ENCODE measurements at places on chromosomes 5 and 9. TPM values are rescaled to one million over a fixed set of nuclear protein-coding genes. Genes with fewer than 3 reads are reported as not detected.

DNA sequence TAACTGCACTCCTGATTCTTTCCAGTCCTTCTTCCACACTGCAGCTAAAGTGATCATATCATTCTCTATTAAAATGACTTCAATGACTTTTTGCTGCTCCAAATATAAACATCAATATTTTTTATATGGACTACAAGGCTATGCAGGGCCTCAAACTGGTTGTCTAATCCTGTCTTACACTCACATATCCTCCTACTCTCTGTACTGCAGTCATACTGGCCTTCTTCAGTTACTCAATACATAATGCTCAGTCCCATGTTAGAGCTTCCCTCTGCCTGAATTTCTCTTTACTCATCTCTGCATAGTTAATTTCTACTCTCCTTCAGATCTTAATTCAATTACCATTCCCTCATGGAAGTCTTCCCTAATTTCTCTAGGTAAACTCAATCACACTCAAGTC, 3.4 kb downstream of the MEIKIN start:
- DNase-seq, result no peak
- H3K36me3 ChIP-seq, result no peaks in the 10 kb centered on the region
- H3K27me3 ChIP-seq, result no peaks in the 10 kb centered on the region
- no peaks in the 10 kb centered on the region for H3K4me1 ChIP-seq
- H3K27ac ChIP-seq, result no peak overlapping the region

GRCh38 chr5:55364537-55365055, 56.8 kb downstream of the MTREX start:
- H3K36me3 ChIP-seq, result peaks cover 41% of the 10 kb centered on the region
- no peak for DNase-seq
- H3K27me3 ChIP-seq, result no peaks in the 10 kb centered on the region
- no peak overlapping the region for H3K27ac ChIP-seq
- H3K4me1 ChIP-seq, result no peaks in the 10 kb centered on the region

- H3K27ac ChIP-seq, result peak overlapping the region; percentile 93
- peaks cover 14% of the 10 kb centered on the region for H3K27me3 ChIP-seq
- H3K36me3 ChIP-seq, result peaks cover 36% of the 10 kb centered on the region
Measured at GRCh38 chr9:137042751-137043727, 2.9 kb downstream of the NPDC1 start.

- H3K4me3 ChIP-seq, result no peak overlapping the region
- H3K27ac ChIP-seq, result no peak overlapping the region
- DNase-seq, result no peak
- H3K27me3 ChIP-seq, result no peaks in the 10 kb centered on the region
- H3K4me1 ChIP-seq, result no peaks in the 10 kb centered on the region
- H3K36me3 ChIP-seq, result peaks cover 97% of the 10 kb centered on the region
Measured at GRCh38 chr5:79984363-79984762, 6.7 kb downstream of the MTX3 start.

- peaks cover 10% of the 10 kb centered on the region for H3K4me1 ChIP-seq
- H3K4me3 ChIP-seq, result no peak overlapping the region
- H3K36me3 ChIP-seq, result no peaks in the 10 kb centered on the region
- H3K27me3 ChIP-seq, result no peaks in the 10 kb centered on the region
- DNase-seq, result no peak
Measured at GRCh38 chr9:93155716-93156474, 21.8 kb upstream of the NINJ1 start.

DNA sequence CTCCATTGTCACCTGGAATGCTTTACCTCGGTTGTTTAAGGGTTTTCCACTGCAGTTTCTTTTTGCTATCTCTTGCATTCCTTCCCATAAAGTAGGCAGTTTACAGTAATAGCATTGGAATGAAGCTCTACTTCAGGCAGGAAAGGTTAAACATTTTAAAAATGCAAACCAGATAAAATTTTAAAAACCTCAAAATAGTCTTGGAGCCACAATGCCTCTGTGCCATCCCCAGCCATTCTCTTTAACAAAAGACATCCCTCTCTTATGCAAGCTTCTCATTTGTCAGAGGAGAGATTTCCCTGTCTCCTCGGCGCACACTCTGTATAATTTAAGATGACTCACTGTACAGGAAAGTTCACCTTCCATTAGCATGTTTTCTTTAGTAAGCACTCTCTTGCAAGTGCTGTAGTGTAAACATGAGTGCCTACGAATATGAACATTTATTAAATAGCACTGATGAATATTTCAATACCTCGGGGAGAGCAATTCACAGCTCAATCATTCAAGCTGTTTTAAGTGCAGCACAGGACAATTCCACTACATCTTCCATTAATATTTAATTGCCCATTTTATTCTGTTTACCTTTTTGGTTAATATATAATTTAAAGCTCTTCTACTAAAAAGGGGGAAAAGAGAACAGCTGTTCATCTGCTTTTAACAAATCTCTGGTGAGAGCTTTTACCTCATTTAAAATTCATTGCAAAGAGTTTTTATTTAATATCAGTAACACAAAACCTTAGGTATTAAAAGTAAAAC, 343.6 kb downstream of the SPATA31D1 start:
- no peak overlapping the region for H3K27ac ChIP-seq
- H3K4me1 ChIP-seq, result no peaks in the 10 kb centered on the region
- no peak overlapping the region for H3K4me3 ChIP-seq
- DNase-seq, result no peak

GRCh38 chr5:133642153-133642722, 29.9 kb upstream of the FSTL4 start:
- no peak for DNase-seq
- H3K27me3 ChIP-seq, result peaks cover 73% of the 10 kb centered on the region
- H3K27ac ChIP-seq, result no peak overlapping the region
- H3K36me3 ChIP-seq, result no peaks in the 10 kb centered on the region

DNA sequence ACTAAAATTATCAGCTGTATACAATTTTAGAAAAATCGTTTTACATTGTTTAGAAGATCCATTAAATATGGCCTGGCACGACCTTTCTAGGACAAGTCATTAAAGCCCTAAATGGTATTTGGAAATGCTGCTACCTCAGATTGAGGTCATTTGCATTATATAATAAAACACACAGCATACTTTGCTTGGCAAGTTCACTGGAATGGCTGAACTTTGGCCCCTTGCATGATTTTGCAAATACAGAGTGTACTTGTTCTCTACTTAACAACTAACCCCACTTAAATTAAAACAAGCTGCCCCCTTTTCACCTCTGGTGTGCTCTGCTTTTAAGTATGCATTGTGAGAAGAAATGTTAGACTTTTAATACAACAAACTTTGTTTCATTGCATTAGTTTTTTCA, 860.1 kb downstream of the PTPRD start:
- H3K4me1 ChIP-seq, result no peaks in the 10 kb centered on the region
- no peak overlapping the region for H3K27ac ChIP-seq
- H3K4me3 ChIP-seq, result no peak overlapping the region
- H3K36me3 ChIP-seq, result no peaks in the 10 kb centered on the region
- no peak for DNase-seq

GRCh38 chr5:124373883-124374282, 372.6 kb downstream of the ZNF608 start:
- no peaks in the 10 kb centered on the region for H3K27me3 ChIP-seq
- no peak overlapping the region for H3K4me3 ChIP-seq
- H3K4me1 ChIP-seq, result peaks cover 22% of the 10 kb centered on the region

DNA sequence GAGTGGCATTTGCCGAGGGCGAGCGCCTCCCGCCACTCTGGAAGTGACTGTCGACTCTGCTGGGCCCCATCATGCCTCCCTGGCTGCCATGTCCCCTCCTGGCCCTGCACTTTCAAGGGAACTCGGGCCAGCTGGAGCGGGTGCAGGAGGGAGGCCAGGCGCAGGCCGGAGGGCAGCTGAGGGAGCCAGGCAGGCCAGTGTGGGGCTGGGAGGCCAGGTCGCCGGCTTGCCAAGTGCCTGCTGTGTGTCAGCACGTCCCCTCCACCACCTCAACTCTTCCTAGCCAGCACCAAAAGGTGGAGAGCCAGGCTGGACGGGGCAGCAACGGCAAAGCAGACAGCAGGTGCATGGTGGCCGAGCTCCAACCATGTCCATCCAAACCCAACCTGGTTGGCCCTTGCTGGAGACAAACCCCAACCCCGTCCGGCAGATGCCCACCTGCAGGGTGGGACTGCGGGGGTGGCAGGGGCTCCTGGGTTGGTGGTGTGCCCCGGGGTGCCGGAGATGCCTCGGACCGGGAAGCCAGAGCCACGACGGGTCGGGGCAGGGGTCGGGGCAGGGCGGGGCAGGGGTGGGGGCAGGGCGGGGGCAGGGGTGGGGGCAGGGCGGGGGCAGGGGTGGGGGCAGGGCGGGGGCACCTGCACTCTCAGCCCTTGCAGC, 36.5 kb upstream of the EGFL7 start:
- no peak overlapping the region for H3K4me3 ChIP-seq
- peak overlapping the region; percentile 77 for H3K27ac ChIP-seq
- H3K4me1 ChIP-seq, result peaks cover 58% of the 10 kb centered on the region
- H3K27me3 ChIP-seq, result no peaks in the 10 kb centered on the region

DNA sequence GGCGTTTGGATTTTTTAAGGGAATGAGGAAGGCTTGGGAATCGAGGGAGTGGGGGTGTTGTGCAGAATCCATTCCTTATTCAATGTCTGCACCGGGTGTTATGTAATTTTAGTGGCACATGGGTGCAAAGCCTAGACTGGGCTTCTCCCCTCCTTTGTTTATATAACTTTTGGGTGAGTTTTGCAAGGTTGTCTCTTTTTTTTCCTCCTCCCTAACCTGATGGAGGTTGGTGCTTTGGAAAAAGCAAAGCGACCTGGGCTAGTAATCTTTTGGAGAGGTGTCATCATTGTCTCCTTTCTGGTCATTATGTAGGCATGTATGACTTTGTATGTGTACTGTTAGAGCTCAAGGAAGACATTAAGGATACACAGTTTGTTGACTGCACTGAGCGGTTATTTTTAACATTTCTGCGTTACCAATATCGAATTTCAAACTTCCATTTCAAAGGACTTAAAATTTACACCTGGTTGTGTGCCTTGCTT, 3.1 kb downstream of the SMARCA2 start:
- no peak for DNase-seq
- H3K4me1 ChIP-seq, result peaks cover 93% of the 10 kb centered on the region
- H3K4me3 ChIP-seq, result peak overlapping the region; percentile 97
- no peaks in the 10 kb centered on the region for H3K36me3 ChIP-seq
- H3K27me3 ChIP-seq, result no peaks in the 10 kb centered on the region

- H3K27me3 ChIP-seq, result peaks cover 17% of the 10 kb centered on the region
- no peak for DNase-seq
- no peak overlapping the region for H3K27ac ChIP-seq
- H3K36me3 ChIP-seq, result no peaks in the 10 kb centered on the region
- no peak overlapping the region for H3K4me3 ChIP-seq
Measured at GRCh38 chr5:160001457-160001856, 7.5 kb upstream of the TTC1 start.

DNA sequence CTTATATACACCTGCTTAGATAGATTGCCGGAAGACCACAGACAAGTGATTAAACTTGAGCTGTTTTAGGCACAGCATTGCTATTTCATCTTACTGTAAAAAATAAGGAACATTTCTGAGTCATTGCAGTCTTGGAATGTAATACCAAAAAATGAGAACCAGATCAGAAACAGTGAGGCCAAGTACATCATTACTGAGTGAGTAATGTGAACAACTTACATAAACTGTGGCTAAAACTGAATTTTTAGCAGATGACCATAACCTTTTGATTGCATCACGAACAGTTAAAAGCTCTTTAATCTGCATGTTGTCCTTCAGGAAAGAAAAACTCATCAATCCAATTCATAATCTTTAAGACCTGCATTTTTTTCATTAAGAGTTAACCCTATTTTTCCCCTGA, 157.1 kb upstream of the FGF10 start:
- no peaks in the 10 kb centered on the region for H3K4me1 ChIP-seq
- no peak overlapping the region for H3K27ac ChIP-seq
- no peaks in the 10 kb centered on the region for H3K36me3 ChIP-seq
- no peaks in the 10 kb centered on the region for H3K27me3 ChIP-seq

GRCh38 chr9:90333226-90333625, 309.4 kb downstream of the DIRAS2 start:
- H3K27me3 ChIP-seq, result peaks cover 48% of the 10 kb centered on the region
- DNase-seq, result no peak
- no peaks in the 10 kb centered on the region for H3K36me3 ChIP-seq
- no peaks in the 10 kb centered on the region for H3K4me1 ChIP-seq

- no peaks in the 10 kb centered on the region for H3K36me3 ChIP-seq
- H3K27ac ChIP-seq, result no peak overlapping the region
- no peak for DNase-seq
- no peak overlapping the region for H3K4me3 ChIP-seq
Measured at GRCh38 chr9:90972057-90972456, 170.4 kb downstream of the SYK start.

GRCh38 chr5:151718153-151718552, 31.4 kb upstream of the SPARC start:
- no peak for DNase-seq
- H3K4me3 ChIP-seq, result no peak overlapping the region
- H3K4me1 ChIP-seq, result peaks cover 18% of the 10 kb centered on the region
- no peaks in the 10 kb centered on the region for H3K27me3 ChIP-seq
- H3K27ac ChIP-seq, result peak overlapping the region; percentile 57

DNA sequence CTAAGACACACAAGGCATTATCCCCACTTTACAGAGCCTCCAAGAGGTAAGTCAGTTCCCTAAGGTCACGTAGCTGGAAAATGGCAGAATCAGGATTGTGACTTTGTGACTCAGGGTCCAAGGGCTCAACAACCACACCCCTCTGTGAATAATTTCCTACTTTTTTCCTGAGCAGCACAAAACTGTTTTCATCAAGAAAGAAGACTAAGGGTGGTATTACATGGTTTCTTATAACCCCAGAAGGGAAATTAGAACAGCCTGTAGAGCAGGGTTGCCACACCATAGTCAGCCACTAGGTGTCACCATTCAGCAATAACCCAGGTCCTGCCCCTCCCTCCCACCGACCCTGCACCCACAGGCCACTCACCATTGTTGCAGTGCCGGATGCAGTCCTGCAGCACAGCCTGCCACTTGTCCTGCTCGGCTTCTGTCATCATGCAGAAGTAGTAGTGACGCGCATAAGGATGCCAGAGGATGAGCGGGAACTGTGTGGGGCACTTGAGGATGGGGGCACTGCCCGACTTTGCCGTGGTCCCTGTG, 72.1 kb downstream of the LRSAM1 start:
- H3K27me3 ChIP-seq, result no peaks in the 10 kb centered on the region
- H3K4me1 ChIP-seq, result peaks cover 92% of the 10 kb centered on the region
- H3K4me3 ChIP-seq, result no peak overlapping the region
- H3K36me3 ChIP-seq, result peaks cover 42% of the 10 kb centered on the region
- no peak for DNase-seq

- no peak overlapping the region for H3K4me3 ChIP-seq
- no peak for DNase-seq
- H3K4me1 ChIP-seq, result no peaks in the 10 kb centered on the region
- H3K36me3 ChIP-seq, result no peaks in the 10 kb centered on the region
Measured at GRCh38 chr5:179153921-179154345, 93.8 kb downstream of the ZNF354C start.

DNA sequence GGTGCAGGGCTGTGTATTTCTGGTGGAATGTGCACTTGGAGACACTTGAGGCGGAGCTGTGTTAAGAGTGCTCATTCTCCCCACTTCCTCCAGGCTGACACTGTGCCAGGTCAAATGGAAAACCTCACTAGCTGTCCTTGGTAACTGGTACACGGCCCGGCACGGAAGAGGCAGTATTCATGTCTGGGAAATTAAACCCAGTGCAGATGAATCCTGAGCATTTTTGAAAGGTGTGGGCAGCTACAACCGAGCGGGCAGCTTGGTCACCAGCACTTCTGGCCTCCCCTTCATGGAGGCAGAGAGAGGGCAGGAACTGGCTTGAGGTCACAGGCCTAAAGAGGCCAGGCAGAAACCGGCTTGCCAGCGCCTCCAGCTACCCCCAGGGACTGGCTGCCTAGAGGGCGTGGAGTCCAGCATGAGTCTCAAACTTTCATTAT, 1.6 kb downstream of the CLPTM1L start:
- peak overlapping the region; percentile 98 for H3K4me3 ChIP-seq
- no peak for DNase-seq
- H3K36me3 ChIP-seq, result peaks cover 36% of the 10 kb centered on the region
- H3K27ac ChIP-seq, result no peak overlapping the region

The NTNG2 gene
- total RNA-seq, result 1.9 TPM

The PLAC8L1 gene
- 0.49 TPM for total RNA-seq

The CCDC112 gene
- total RNA-seq, result 5.3 TPM

The ANXA2R gene
- total RNA-seq, result 0.82 TPM

The PCDHB2 gene
- total RNA-seq, result 1.1 TPM

The AHRR gene
- total RNA-seq, result 1.4 TPM

The FOXD1 gene
- total RNA-seq, result 0.19 TPM

All from left ventricle myocardium inferior (tissue), 1 donor.